ENCODE measurements at places on chromosomes 1 and 21.

DNA sequence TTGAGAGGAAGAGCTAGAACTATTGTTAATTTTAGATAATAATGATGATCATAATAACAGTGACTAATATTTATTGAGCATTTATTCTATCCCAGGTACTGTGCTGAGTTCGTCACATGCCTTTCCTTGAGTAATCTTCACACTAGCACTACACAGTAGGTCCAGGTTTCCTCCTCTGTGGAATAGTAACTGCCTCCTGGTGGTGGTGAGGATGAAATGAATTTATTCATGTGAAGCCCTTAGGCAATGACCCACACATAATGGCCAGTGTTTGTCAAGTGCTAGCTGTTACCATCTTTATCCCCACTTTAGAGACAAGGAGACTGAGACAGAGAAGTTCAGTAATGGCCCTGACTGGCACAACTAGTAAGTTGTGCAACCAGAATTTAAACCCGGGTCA is 5.9 kb downstream of the NIPAL3 start:
- no peak for DNase-seq

DNA sequence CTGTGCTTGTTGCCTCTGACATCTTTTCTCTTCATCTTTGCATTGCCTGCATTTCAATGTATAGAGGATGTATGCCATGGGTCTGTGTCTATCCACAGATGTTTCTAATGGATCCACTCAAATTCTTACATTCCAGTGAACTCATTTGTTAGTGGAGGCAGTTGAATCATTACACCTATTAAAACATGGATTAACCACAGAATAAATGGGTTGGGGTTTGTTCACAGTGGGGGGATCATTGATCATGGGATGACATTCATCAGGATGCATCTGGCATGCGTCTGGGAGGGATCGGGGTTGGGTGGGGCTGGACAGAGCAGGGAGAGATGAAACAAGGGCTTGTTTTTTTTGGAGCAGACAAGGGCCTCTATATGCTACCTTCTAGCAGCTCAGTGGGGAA is 182.5 kb downstream of the RHOU start:
- no peak for DNase-seq

- DNase-seq = no peak
Observed at GRCh38 chr1:230892018-230892491, 23.7 kb upstream of the C1orf198 start.

DNA sequence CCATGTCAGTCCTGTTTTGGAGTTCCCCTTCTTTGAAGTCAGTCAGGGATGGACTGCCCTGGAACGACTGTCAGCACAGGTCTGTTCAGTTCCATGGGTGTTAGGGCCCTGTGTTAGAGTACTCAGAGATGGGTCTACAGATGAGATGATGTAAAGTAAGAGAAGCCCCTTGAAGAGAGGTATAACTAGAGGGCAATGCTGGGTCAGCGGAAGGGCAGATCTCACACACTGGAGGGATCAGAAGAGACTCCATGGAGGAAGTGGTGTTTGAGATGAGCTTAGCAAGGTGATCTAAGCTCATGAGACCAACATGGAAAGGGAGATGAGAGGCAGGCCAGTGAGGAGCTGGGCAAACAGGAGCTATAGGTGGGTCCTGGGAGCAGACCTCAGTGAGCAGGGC is 7.6 kb downstream of the PPFIA4 start:
- DNase-seq = no peak

GRCh38 chr1:151613282-151613780 is 1.5 kb downstream of the SNX27 start:
- no peak for DNase-seq

- DNase-seq = no peak
Observed at GRCh38 chr1:28159680-28160079, 16.8 kb downstream of the PTAFR start.

GRCh38 chr1:162857850-162858249 is 3.1 kb downstream of the CCDC190 start:
- DNase-seq = no peak

- DNase-seq = no peak
Observed at GRCh38 chr1:244159646-244160045, 108.6 kb downstream of the ZBTB18 start.

DNA sequence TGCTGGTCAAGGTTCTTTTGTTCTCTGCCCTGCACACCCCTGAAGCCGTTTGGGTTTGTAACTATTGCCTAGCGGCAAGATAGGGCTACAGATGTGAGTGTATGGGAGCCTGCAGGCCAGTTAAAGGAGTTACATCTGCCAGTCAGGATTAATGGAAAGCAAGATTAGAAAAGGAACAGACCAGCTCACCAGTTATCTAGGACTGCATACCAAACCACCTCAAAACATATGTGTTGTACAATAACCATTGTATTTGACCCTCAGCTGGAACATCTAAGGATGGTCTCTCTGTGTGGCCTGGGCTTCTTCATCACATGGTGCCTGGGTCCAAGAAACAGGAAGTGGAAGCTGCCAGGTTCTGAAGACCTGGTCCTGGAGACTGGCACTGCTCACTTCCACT is 52.5 kb upstream of the FBXO28 start:
- no peak for DNase-seq

- DNase-seq = no peak
Observed at GRCh38 chr1:184802354-184803179, 47.9 kb upstream of the EDEM3 start.

DNA sequence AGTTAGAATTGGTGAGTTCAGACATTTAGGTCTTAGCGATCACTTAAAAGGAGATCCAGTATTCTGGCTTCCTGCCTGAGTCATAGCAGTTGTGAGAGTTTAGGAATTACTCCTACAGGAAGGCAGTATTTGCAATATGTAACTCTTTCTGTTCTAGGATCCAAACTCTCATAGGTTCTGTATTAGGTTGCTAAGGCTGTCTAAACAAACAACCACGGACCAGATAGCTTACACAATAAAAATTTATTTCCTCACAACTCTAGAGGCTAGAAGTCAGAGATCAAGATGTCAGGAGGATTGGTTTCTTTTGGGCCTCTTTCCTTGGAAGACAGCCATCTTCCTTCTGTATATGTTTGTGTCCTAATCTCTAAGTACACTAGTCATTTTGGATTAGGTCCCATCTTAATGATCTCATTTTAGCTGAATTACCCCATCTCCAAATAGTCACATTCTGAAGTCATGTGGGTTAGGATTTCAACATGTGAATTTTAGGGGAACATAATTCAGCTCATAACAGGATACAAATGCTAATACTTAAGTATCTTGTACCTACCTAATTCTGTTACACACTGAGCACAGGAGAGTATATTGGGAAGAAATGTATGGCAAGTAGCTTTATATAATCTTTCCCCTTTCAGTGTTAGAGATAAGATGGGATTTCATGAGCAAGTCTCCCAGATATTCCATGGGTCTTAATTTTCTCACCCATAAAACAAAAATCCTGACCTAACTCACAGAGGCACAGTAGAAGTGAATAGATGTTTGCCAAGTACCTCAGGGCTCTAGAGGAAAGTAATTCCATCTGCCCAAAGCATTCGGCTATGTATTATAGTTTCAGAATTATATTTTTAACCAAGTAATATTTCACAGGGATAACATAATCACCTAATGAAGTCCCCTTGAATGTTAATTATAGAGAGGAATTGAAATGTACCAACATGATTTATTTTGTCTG is 144.4 kb downstream of the PTBP2 start:
- DNase-seq = peak; percentile 3

Data from T-helper 2 cell (primary cell).